PC-9 (cell line): ENCODE measurements at places on chromosomes 1 and 21. TPM values are rescaled to one million over a fixed set of nuclear protein-coding genes. Genes with fewer than 3 reads are reported as not detected.
A peak's percentile ranks its signal among the peaks of the same experiment; 100 is the strongest.

DNA sequence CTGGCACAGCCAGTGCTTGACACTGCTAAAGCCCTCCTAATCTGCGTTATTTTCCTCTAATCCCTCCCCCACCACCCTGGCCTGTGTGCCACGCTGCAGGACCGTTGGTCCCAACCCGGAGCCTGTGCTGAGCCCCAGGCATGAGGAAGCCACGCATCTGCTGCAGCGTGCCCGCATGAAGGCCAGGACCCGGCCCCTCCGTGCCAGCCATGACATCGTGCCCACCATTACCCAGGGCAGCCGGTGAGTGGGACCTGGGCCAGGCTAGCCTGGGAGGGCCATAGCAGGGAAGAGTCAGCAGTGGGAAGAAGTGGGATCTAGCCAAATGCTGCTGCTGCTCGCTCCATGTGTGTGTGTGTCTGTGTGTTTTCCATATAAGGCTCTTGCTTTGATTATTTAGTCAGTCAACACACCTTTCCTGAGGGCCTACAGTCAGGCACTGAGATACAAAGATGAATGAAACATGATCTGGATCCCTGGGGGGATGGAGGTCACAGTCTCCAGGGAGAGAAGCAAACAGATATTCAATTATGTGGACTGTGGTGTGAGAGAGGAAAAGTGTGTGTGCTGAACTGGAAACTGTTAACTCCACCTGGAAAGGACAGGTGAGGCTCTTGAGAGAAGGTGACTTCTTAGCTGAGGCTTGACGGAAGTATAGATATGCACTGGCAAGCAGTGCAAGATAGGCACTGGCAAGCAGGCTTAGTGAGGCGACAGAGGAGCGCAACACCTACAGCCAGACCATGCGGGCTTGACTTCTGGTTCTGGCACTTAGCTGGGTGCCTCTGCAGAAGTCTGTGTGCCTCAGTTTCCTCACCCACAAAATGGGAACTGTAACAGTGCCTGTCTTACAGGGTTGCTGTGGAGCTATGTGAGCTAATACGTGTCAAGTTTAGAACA lies 15.9 kb downstream of the KIAA1614 start:
- DNase-seq = no peak

DNA sequence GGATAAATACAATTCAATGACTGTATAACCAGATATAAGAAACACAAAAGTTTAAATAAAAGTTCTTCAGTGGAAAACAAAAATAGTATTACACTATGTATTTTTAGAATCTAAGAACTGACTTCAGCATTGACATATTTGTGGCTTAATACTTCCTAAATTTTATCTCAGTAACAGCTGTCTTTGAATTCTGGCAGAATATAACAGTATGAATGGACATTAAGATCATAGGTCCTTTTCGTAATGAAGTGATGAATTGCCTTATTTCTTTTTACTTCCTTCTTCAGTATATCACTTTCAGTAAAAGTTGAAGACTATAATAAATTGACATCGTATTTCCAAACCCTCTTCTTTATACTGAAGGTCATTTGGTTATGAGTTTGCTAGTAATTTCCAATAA lies 1030.0 kb downstream of the MRPL39 start:
- DNase-seq = no peak

- peak; percentile 99 for DNase-seq
Measured at GRCh38 chr1:44807364-44808062, 362 bp upstream of the DYNLT4 start.

- DNase-seq = peak; percentile 46
Measured at GRCh38 chr1:107782217-107782845, 182.6 kb downstream of the VAV3 start.

DNA sequence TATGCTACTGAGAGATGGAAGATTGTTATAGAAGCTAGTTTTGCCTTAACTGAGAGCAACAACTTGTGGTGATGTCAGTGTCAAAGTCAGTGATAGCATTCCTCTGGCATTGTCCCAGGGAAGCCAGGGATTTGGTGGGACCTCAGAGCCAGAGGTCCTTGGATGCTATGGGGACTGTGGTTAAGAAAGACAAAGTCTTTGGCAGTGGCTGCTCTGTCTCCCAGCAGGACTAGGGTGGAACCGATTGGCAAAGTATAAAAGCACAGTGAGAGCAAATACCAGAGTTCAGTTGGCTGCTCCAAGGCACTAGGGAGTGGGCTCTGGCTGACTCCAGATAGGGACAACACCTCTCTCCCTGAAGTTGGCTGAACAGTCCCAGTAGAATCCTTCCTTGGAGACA lies 104.8 kb downstream of the GDAP2 start:
- no peak for DNase-seq

- DNase-seq = peak; percentile 88
Measured at GRCh38 chr1:67535474-67535873, 105.3 kb upstream of the SERBP1 start.

- no peak for DNase-seq
Measured at GRCh38 chr1:222064388-222065211, 322.7 kb upstream of the DUSP10 start.

DNA sequence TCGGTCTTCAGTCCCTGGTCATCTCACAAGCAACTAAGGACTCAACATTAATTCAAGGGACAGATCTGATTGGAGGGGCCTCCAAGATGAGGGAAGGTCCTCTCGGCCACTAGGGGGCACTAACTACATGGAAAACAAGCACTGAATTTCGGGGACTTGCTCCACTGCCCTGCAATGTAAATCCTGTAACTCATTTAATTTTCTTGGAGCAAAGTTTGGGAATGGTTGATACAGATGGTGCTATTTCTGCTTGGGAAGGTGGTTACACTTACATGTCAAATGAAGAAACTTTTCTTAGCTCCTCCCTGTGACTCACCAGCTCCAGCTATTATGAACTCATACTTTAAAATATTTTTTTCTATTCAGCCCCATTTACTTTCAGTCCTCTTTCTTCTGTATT lies 97.4 kb upstream of the KCNJ15 start:
- DNase-seq = peak; percentile 21

GRCh38 chr1:119542492-119542946 lies 35.5 kb downstream of the HSD3B1 start:
- no peak for DNase-seq

GRCh38 chr1:205045146-205045545 lies 2.1 kb downstream of the CNTN2 start:
- no peak for DNase-seq

DNA sequence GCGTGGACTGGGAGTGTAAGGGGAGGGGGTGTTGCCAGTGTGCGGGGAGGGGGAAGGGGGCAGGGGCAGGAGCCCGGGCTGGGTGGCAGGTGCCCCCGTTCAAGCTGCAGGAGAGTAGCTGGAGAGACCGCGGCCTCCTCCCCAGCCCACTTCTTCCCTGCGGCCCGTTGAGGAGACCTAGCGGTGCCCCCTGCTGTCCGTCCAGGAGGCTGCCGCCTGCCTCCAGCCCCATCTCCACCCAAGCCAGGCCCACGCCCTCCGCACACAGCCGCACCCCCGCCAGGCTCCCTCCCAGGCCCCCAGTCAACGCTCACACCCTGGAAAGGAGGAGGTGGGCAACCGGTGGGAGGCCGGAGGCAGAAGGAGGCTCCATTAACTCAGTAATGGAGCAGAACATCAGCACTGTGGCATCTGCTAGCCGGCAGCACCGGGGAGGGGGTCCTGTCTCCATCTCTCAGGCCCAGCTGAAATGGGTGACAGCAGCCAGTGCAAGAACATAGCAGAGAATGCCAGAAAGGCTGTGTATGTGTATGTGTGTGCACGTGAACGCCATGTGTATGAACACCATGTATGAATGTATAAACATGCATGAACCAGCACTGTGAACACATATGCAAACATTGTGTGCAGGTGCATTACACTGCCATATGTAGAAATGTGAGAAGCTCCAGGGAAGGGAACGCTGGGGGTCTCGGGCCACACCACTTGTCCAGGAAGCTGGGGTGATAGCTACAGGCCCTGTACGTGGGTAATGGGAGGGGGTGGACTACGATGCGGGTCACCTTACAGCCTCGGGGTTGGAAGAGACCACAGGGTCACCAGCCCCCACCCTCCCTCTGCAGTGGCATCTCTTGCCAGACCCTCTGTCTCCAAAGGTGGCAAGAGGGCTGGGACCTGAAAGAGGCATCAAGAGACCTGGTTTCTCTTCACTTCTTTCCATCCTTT lies 84.6 kb downstream of the SYT2 start:
- DNase-seq = peak; percentile 68

The TM2D1 gene
- 36.8 and 42.0 TPM in 2 replicates for total RNA-seq

The RBM11 gene
- 2.4 and 4.5 TPM in 2 replicates for total RNA-seq

The APP gene
- total RNA-seq = 224 and 269 TPM in 2 replicates

The PTPN7 gene
- total RNA-seq = not detected in 2 replicates

The MYOM3 gene
- 11.9 and 14.5 TPM in 2 replicates for total RNA-seq

The PYHIN1 gene
- not detected in 2 replicates for total RNA-seq

The PRDM16 gene
- not detected in 2 replicates for total RNA-seq
